ENCODE measurements at places on chromosomes 2 and 18. TPM values are rescaled to one million over a fixed set of nuclear protein-coding genes. Genes with fewer than 3 reads are reported as not detected.

DNA sequence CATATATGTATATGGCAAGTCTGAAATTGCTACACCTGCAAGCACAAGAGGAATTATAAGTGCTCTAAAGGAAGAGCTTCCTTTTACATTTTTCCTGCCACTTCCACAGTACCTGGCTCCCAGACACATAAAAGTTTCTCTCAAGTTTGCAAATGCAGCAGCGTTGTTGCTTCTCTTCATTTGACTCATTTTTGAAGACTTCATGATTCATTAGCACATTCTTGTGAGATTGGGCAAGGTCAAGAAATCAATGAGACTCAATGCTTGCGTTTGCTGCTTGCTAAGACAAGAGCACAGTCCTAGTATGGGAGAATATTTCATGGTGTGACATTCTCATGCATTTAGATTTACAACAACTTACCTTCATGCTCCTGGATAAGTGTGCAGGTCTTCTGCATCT is 42.6 kb upstream of the PDCL3 start:
- no peak for DNase-seq

GRCh38 chr18:52992041-52992440 is 652.0 kb downstream of the DCC start:
- DNase-seq = no peak

- DNase-seq = no peak
Measured at GRCh38 chr2:99851089-99851488, 291.3 kb downstream of the AFF3 start.

DNA sequence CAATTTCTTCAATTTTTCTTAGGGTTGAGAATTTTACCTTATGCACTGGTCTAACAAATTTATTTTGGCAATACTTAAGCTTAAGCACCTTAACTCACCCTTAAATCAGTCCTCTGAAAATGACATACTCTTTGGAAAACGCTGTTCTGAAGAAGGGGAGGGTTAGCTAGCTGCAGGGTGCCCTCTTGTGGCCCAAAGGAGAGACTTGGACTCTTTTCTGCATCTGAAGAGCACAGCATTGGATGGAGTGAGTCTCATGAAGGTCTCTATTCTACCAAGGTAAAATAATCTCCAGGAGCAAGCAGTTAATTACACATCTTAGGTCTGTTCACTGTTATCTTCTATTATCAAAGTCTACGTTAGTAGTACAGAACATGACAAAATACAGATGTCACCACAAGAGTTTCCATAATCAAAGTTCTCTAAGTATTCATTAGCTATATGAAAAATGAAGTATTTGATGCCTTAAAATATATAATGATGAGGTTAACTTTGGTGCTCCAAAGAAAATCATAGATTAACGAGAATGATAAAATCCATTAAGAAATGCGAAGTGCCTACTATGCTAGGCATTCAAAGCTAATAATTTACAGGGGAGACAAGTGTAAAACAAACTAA is 24.4 kb downstream of the PUM2 start:
- DNase-seq = peak; percentile 44

DNA sequence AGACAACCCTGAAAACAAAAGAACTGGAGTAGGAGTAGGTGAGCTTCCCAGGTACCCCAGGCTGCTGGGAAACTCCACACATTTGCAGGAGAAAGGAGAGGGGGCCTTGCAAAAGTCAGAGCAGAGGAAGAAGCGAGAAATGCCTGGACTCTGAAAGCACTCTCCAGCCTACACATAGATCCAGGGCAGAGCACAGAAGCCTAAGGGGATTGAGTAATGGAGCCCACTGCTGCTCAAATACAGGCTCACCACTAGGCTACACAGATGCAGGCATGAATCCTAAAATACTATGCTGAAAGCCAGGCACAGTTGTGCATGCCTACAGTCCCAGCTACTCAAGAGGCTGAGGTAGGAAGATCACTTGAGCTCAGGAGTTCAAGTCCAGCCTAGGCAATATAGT is 33.4 kb downstream of the OSBPL1A start:
- no peak for DNase-seq

- no peak for DNase-seq
Measured at GRCh38 chr2:239442192-239442591, 41.4 kb upstream of the HDAC4 start.

DNA sequence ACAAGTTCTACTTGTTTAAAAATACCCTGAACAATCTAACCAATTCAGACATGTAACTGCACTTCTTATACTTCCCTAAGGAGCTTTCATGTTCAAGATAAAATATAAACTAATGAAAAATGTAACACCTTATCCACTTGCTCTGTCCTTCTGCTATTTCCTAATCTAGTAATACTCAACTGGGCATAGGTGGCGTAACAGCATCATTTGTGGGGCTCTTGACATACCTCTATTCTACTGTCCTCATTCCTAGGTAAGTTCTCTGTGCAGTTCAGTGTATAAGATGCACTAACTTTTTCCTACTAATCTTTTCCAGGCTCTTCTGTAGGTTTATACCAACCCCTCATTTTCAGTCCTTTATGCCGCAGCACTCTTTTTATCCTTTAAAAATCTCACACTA is 36.7 kb downstream of the PRKD3 start:
- DNase-seq = no peak

GRCh38 chr2:129732630-129733026 is 246.8 kb upstream of the RAB6C start:
- no peak for DNase-seq

GRCh38 chr2:209525331-209525730 is 101.5 kb downstream of the MAP2 start:
- no peak for DNase-seq

GRCh38 chr2:42566025-42566424 is 2.4 kb upstream of the MTA3 start:
- no peak for DNase-seq

DNA sequence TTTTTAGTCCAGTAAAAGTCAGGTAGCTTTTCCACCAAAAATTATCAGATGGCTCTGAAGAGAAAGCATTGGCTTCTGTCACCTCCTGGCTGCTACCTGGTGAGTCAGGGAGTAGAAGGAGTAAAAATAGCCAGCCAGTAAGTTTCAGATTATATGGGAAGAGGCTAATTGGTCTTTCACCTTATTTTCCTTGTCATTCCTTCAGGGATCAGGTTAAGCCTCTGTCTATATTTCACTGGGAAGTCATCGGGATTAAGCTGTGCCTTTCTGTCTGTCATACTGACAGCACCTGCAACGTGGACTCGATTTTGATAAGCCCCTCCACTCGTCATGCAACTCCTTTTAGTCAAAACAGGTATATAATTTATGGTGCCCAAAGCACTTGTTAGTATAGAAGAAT is 380.7 kb upstream of the CELF4 start:
- no peak for DNase-seq

DNA sequence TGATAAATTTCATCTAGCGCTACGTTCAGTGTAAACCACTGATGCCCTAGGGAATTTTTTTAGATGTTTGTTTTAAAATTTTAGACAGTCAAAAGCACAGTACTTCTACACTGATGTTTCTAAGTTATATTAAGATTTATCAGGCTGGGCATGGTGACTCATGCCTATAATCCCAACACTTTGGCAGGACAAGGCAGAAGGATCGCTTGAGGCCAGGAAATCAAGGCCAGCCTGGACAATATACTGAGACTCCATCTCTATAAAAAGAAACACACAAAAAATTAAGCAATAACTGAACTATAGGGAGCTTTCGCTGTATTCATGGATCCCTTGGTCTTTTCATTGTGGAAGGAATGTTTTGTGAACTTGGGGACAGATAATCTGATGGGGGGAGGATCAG is 50.6 kb upstream of the MAPRE2 start:
- DNase-seq = no peak

- no peak for DNase-seq
Measured at GRCh38 chr2:9124231-9124741, 82.3 kb upstream of the ASAP2 start.

- DNase-seq = peak; percentile 60
Measured at GRCh38 chr2:134846213-134846612, 7.8 kb downstream of the ACMSD start.

DNA sequence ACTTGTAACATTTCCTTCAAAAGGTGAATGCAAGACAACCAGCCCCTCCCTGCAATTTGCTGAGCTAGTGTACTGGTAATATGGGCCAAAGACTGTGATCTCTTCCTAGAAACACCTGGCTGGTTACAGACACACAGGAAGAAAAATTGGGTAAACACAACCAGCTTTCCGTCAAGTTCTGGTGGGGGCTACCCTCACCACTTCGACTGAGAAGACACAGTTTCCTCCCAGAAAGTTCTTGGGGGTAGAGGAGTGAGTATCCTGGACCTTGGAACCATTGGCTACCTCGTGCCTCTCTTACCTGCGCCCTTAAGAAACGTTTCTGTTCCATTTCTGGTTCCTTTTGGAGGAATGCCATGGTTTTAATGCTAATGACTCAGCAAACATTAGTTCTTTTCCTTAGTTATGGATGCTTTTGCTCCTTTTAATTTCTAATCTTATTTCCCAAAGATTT is 120.9 kb upstream of the DLX2 start:
- DNase-seq = no peak

- DNase-seq = no peak
Measured at GRCh38 chr2:2586068-2586776, 255.1 kb upstream of the MYT1L start.

DNA sequence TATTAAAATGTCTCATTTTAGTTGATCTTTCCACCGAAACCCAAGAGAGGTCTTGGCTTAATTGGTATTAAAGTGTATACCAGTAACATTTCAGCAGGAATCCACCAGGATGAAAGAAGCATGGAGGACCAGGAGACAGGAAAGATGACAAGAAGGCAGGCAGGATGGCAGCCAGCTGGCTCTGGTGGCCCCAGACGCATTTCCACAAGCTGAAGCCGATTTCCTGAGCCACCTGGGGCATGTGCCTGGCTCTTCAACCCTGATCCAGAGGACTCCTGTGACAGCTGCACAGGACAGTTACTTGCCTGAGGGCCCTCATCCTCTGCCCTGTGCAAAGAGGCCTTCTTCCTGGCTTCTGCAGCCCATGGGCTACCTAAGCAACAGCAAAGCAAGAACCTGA is 56.9 kb upstream of the NFU1 start:
- no peak for DNase-seq

DNA sequence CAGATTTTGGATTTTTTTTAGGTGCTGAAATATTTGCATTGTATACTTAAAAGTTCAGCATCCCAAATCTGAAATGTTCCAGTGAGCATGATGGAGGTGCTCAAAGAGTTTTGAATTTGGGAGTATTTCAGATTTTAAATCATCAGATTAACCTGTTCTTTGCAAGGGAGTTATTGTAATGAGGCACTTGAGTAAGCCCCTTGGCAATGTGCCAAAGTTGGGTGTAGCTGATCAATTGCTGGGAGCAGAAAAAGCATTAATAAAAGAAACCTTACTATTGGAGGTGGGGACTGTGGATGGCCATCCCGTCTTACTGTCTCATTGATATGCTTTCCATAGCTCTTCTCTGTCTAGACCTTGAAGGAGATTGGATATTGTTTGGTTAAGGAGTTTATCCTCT is 28.3 kb downstream of the MALT1 start:
- DNase-seq = no peak

DNA sequence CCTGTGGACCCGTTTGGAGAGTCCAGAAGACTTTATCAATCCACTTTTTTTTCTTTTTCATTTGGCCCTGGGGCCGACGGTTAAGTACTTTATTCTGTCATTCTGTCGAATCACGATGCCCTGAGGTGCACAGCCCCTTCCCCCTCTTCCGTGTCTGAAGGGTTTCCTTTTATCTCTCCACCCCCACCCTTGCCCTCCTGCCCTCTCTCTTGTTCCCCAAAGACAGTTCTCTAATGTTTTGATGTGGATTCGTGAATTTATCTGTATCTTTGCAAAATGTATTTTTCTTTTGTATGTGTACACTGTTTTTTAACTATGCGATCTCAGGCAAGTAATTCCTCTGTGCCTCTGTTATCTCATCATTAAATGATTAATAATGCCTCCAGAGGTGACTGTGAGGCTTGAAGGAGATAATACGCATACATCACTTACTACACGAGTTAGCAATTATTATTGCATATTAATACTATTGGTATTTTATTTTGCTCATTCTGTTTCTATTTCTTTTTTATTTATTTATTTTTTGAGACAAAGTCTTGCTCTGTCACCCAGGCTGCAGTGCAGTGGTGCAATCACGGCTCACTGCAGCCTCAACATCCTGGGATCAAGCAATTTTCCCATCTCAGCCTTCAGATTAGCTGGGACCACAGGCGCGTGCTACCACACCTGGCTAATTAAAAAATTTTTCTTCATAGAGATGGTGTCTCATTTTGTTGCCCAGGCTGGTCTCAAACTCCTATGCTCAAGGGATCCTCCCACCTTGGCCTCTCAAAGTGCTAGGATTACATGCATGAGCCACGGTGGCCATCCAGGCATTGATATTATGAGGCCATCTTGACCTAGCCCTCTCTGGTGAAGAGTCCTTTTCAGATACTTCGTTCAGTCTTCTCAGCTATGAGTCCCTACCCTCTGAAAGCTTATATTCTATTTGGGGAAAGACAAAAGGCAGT is 1.4 kb upstream of the CASP8 start:
- DNase-seq = no peak

DNA sequence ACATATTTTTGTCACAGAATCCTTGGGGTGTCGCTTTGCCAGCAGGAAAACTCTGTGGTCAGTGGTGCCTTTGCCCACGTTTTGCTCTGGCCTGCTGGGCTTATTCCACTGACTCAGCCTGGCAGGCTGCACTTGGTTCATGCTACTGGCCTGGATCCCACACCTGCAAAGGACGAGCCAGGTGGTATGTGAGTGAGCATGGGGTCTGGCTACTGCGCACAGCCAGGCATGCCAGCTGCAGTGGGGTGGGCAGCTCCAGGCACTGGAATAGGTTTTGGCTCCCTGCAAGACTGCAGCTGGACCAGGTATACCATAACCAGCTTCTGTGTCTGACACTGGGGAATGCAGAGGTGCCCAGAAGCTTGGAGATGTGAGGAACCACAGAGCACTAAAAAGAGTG is 197.9 kb upstream of the VRK2 start:
- DNase-seq = no peak

GRCh38 chr2:230295192-230295591 is 31.8 kb upstream of the SP140L start:
- DNase-seq = no peak

DNA sequence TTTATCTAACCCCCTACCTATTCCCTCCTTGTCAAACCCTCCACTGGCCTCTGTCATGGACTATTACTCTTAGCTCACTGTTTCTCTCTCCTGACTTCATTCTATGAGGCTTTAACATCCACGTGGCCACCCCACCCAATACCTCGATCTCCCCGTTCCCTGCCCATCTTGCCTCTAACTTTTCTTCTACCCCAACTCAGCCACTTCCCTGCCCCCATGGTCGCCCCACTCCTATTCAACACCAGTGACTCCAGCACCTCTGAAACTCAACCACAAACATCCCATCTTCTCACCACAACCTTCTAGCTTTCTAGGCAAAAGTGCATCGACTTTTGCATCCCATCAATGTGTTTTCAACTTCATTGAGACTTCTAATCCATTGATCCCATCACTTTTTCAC is 94.2 kb upstream of the EPAS1 start:
- no peak for DNase-seq

The TUBB8B gene
- not detected for total RNA-seq

The BMP10 gene
- total RNA-seq = 6.2 TPM

The CLEC4F gene
- total RNA-seq = not detected

The CEP192 gene
- 9.1 TPM for total RNA-seq

The CPLX4 gene
- not detected for total RNA-seq

The ADAM23 gene
- total RNA-seq = 0.11 TPM

The STRADB gene
- total RNA-seq = 44.2 TPM

The FBXO36 gene
- total RNA-seq = 0.69 TPM

The CD28 gene
- 0.24 TPM for total RNA-seq

The AGBL5 gene
- total RNA-seq = 4.5 TPM
